HepG2 (cell line): ENCODE measurements at places on chromosomes 2 and 18. TPM values are rescaled to one million over a fixed set of nuclear protein-coding genes. Genes with fewer than 3 reads are reported as not detected.

GRCh38 chr2:150526827-150527226 is 39.4 kb upstream of the RND3 start:
- peak; percentile 24 for DNase-seq

DNA sequence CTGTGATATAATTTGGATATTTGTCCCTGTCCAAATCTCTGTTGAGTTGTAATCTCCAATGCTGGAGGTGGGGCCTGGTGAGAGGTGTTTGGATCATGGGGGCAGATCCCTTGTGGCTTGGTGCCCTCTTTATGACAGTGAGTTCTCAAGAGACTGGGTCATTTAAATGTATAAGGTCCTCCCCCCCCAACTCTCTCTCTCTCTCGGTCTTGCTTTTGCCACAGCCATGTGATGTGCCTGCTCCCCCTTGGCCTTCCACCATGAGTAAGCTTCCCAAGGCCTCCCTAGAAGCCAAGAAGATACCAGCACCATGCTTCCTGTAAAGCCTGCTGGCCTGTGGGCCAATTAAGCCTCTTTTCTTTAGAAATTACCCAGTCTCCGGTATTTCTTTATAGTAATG is 58.6 kb downstream of the FN1 start:
- DNase-seq, result no peak

- no peak for DNase-seq
Observed at GRCh38 chr2:200796561-200796960, 15.1 kb upstream of the BZW1 start.

DNA sequence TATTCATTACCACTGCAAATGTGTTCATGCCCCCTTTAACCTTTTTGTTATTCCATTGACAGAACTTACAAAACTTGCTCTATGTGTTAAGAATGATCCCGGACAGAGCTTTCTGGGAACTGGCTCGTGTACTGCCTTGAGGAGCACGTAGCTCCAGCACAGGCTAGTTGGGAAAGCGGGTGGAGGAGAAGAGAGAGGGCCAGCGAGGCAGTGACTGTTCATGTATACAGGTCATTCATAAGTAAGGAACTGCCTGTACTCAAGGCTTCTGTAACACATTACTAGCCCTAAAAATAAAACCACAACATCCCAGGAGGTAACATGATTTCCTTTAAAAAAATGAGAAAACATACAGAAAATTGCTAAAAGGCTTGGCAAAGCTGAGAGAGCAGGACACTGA is 109.0 kb downstream of the STK39 start:
- DNase-seq, result no peak

The COL4A3 gene
- total RNA-seq, result 0.02 TPM in 1 of 2 replicates, not detected in the other

GRCh38 chr2:140440815-140441214 is 1660.6 kb upstream of the NXPH2 start:
- no peak for DNase-seq

DNA sequence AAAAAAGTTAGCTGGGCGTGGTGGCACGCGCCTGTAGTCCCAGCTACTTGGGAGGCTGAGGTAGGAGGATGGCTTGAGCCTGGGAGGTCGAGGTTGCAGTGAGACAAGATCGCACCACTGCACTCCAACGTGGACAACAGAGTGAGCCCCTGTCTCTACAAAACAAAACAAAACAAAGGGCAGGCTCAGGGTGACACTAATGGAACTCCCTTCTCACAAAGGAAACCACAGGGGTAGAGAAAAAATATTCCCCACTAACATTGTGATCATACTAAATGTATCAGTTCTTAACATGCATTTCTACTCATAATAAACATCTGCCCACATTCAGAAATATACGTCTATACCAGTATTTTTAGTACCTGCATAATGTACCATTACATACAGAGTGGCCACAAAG is 21.1 kb downstream of the STAM2 start:
- DNase-seq, result no peak

The GREB1 gene
- 61.2 and 64.2 TPM in 2 replicates for total RNA-seq

DNA sequence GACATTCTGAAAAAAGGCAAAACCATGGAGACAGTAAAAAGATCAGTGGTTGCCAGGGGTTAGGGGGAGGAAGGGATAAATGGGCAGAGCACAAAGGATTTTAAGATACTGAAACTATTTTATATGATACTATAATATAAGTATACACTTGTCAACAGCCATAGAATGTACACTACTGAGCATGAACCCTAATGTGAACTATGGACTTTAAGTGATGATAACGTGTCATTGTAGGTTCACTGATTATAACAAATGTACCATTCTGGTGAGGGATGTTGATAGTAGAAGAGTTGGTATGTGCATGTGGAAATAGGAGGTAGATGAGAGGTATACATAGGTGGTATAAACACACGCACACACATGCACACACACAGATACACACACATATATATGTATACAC is 241.6 kb downstream of the NOL4 start:
- DNase-seq, result no peak

The PARD6G gene
- total RNA-seq, result 7.2 and 7.4 TPM in 2 replicates

The DHRS9 gene
- not detected in 2 replicates for total RNA-seq

DNA sequence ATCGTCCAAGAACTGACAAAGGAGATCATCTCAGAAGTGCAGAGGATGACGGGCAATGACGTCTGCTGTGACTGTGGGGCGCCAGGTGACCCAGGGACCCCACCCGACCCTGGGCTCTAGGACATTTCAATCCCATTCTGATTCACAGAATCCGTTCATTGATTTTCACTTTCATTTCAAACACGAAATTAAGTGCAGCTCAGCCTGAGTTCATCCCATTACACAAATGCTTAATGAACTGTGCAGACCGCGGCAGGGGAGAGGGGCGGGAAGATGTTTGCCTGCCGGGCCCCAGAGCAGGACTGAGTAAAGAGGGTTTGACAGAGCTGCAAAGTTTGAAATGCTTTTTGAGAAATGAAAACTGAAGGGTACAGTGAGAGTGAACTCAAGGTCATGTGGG is 67.1 kb downstream of the ITGB1BP1 start:
- no peak for DNase-seq

DNA sequence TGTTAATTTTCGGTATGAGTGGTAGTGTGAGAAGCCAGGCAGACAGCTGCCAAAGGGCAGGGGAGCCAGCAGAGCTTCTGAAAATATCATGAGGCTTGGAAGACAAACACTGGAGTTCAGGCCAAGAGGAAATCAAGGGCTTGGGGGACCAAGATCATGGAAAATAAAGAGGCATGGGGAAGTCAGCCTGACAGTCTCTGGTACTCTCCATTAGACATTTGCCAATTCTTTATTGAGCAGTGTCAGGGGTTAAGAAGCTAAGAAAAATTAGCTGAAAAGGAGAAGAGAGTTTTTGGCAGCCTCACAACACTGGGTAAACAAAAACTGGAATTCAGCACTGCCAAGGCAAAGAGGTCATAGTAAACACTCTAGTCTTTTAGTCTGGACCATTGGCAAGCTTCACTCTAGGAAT is 612.7 kb downstream of the EPHA4 start:
- DNase-seq, result no peak

GRCh38 chr2:15677141-15677843 is 85.6 kb downstream of the DDX1 start:
- no peak for DNase-seq

The ADCYAP1 gene
- not detected in 2 replicates for total RNA-seq

The DIPK1C gene
- not detected in 2 replicates for total RNA-seq

The XIRP2 gene
- 0.04 and 0.13 TPM in 2 replicates for total RNA-seq

DNA sequence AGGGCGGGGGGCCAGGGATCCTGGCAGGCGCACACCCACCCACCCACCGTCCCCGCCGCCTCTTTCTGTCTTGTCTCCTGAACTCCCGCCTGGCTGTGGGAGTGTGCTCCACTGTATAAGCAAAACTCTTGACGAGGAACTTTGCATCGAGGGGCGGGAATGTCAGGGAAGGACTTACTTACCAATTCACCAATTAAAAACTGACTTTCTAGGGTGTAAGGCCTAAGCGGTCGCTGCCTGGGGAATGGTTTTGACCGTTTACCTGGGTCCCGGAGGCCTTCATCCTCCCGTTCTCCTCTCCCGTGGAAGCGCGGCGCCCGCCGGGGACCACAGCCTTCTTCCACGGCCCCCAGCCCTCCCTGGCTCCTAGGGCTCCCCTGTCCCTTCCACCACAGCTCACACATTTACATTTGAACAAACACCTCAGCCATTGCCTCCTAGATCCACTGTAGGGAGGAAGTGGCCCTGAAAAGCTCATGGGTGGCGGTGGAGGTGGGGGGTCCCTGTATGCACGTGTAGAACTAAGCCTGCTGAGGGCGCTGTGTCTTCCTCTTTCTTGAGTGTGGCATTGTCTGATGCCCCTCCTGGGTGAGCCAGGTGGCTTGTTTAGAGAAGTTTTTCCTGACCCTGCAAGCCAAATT is 8.9 kb downstream of the ASIC4 start:
- DNase-seq, result no peak

- no peak for DNase-seq
Observed at GRCh38 chr2:55025082-55025481, 25.2 kb downstream of the RTN4 start.

GRCh38 chr2:168457190-168457895 is 1.3 kb downstream of the CERS6 start:
- DNase-seq, result no peak

- no peak for DNase-seq
Observed at GRCh38 chr2:171410101-171410500, 23.7 kb downstream of the METTL8 start.

The EIPR1 gene
- total RNA-seq, result 70.0 and 92.3 TPM in 2 replicates

DNA sequence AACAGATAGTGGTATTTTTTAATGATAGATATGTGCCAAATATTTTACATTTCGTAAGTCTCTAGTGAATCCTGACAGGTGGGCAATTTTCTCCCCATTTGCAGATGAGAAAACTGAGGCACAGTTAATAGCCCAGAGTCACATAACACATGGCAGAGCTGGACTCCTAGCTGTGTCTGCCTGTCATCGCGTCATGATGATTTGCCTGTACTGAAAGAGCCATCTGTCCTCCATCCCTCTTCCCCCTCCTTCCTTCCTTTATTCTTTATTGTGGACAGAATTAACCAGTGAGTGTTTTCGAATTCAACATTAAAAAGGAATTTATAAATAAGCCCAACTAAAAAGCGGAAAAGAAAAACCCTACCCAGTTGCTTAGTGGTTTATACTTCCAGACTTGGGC is 3.2 kb downstream of the DNAJB2 start:
- no peak for DNase-seq

The KCNIP3 gene
- total RNA-seq, result not detected in 2 replicates

The RAD51AP2 gene
- total RNA-seq, result 0.07 and 0.11 TPM in 2 replicates

The CACNB4 gene
- total RNA-seq, result 9.5 and 14.3 TPM in 2 replicates

The DCDC2C gene
- total RNA-seq, result not detected in 2 replicates

The PROM2 gene
- total RNA-seq, result not detected in 2 replicates

DNA sequence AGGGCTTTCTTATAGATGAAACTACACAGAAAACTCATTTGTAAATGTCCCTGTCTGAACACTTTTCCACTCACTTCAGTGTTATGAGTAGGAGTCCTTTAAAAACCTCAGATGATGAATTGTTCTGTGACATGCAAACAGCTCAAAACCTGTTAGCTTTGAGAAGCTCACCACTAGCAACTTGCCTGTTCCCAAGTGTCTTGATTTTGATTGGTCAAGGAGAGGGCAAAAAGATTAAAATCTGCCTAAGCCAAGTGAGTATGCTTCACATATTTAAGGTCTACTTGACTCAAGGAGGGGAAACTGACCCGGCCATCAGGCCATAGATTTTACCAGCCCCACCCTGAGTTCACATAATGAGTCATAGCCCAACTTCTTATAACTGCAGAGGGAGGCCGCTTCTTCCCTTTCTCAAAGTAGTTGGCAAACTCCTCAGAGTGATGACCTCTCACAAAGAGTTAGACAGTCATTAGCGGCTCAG is 45.2 kb upstream of the MEIS1 start:
- DNase-seq, result no peak

The GLI2 gene
- not detected in 2 replicates for total RNA-seq

GRCh38 chr2:12031866-12032265 is 285.4 kb downstream of the LPIN1 start:
- DNase-seq, result no peak

DNA sequence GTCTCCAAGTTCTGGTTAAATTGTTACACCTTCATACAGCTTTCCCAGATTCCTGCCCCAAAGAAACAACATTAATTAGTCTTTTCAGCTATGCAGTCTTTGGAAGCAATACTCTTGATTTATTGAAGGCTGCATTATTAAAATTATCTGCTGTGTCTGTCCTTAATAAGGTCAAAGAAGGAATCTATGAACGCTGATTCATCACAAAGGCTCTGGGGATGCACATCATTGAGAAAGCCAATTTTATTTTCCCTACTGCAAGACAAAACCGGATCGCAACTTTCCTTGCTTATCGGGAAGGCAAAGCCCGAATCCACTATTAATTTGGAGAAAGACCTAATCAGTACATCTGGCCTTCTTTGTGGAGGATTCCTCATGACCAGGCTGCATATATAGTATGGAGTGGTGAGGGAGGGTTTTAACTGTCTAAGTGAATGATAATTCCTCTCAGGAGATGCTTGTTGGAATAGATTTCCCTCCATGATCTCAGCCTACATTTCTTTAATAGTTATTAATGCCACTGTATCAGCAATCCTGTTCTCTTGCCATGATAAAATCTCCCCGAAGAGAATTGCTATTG is 224.6 kb downstream of the PIK3C3 start:
- DNase-seq, result no peak

- DNase-seq, result no peak
Observed at GRCh38 chr2:150126143-150126740, 361.2 kb downstream of the RND3 start.

GRCh38 chr2:162545254-162545653 is 201.3 kb downstream of the GCA start:
- no peak for DNase-seq

The TDRD15 gene
- 0.28 and 0.29 TPM in 2 replicates for total RNA-seq

DNA sequence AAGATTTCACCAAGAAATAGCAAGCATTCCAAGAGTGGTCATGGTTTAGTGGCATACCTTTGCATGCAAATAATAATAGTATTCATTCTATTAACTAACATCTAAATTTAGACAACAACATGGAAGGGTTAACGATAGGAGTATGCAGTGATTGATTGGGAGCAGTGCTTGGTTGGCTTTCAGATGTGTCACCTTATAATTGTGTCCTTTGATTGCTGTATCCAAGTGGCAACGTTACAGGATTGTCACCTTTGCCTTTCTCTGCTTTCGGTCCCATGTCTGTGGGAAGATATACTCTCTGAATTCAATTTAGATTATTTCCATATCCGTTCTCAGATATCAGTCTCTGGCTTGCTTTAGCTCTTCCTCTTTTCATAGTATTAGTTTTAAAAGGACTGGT is 152.8 kb upstream of the MAP3K20 start:
- DNase-seq, result no peak

DNA sequence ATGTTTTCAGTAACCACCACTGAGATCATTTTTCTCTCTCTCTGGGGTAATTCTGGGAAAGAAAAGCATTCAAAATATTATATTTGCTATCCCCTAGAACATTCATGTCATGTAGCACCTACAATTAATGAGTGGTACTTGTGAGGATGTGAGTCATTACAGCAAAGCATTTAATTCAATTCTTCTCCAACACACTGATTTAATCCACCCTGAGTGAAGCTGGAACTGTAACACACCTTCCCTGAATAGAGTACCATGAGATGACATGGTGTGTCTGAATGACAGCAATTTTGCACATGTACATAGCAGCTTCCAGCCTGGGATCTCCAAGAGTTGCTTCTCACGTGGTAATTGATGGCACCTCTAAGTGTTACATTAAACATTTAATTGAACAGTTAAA is 207.1 kb upstream of the SLC14A2 start:
- DNase-seq, result no peak

- DNase-seq, result no peak
Observed at GRCh38 chr2:104406261-104406726, 447.6 kb upstream of the POU3F3 start.

- no peak for DNase-seq
Observed at GRCh38 chr2:147398996-147399395, 445.8 kb upstream of the ACVR2A start.
